ENCODE measurements at places on chromosomes 7 and 10.

- no peak for DNase-seq
Measured at GRCh38 chr7:94679358-94679757, 23.4 kb upstream of the SGCE start.

DNA sequence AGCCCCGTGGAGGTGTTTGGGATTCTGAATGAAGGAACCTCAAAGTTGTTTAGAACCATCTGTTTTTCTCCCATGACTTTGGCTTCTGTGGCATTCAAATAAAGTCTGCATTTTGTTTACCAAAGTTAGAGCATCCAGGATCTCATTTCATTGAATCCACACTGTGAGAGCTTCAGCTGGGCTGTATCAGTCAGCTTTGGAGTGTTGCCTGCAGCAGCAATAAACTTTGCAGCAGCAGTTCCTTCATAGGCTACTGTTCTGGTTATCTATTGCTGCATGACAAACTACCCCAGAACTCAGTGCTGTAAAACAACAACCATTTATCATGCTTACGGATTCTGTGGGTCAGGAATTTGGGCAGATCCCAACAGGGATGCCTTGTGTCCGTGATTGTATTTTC lies 1575.2 kb upstream of the LRRTM3 start:
- no peak for DNase-seq

- no peak for DNase-seq
Measured at GRCh38 chr10:94150541-94151184, 156.9 kb downstream of the PLCE1 start.

DNA sequence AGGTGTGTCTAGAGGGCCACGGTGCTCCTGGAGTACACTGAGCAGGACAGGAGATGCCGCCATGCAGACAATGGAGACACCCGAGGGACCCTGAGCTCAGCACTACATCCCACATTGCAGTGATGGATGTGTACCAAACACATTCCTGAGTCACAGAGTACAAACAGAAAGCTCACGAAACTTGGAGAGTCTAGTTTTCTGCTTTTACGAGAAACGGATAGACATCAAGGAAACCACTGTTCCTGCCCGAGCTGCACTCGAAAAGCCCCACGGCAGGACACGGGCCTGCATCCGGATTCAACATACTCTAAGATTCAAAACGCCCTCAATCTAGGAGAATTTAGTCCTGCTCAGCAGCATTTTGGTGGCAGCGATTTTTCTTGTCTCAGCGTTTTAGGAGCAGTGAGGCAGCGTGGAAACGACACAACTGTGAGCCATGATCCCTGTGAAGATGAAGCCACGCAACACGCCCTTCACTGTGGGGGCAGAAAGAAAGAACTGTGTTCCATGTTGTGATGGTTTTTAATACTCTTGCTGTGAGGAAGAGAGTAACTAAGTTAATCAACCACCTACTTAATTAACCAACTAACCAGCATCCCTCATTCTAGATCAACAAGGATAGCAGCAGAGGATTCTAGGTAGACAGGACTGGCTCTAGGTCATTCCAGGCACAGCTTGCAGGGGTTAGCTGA lies 3.2 kb downstream of the TNS3 start:
- DNase-seq, result no peak

- DNase-seq, result no peak
Measured at GRCh38 chr7:112145206-112145605, 61.0 kb downstream of the DOCK4 start.

DNA sequence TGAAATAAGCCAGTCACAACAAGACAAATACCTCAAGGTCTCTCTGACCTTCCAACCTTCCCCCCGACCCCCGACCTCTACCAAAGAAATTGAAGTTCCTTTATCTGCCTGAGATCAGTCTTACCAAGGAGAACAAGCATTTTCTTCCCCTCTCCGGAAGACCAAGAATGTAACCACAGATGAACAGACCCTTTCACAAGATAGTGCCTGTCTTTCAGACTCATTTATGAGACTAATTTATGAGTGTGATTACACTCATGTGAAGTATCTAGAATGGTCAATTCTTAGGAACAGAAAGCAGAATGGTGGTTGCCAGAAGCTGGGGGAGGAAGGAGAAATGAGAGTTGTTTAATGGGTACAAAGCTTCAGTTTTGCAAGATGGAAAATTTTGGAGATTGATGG lies 108.9 kb upstream of the MKLN1 start:
- no peak for DNase-seq

DNA sequence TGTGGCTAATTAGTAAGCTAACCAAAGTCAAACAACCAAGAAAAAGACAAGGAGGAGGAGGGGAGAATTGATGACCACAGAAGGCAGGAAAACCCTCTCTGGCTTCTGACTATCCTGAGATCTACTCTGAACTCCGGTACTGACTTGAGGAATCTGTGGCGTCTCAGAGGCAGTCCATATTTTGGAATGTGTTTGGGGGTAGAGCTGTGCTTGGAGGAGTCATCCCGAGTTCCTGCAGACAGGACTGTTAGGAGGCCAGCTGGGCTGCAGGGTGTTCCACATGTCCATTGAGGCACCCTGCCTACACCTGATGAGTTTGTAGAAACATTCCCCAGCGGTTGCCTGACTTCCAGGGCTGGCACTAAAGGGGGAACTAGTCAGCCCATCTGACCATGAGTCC lies 91.6 kb downstream of the PLCE1 start:
- no peak for DNase-seq

- no peak for DNase-seq
Measured at GRCh38 chr10:100979791-100980272, 7.5 kb downstream of the MRPL43 start.

- no peak for DNase-seq
Measured at GRCh38 chr7:138398857-138399256, 61.2 kb upstream of the TRIM24 start.

GRCh38 chr10:119651514-119652360 lies 557 bp downstream of the BAG3 start:
- DNase-seq, result no peak

- DNase-seq, result no peak
Measured at GRCh38 chr10:111075577-111076185, 1.1 kb upstream of the ADRA2A start.

Data from iPS DF 6.9 (cell line).